Activated T-cell treated with anti-CD3 and anti-CD28 coated beads for 48 hours (primary cell): ENCODE measurements at places on chromosomes 5 and 9.

- no peak for DNase-seq
Observed at GRCh38 chr5:101878190-101878589, 417.9 kb downstream of the SLCO4C1 start.

DNA sequence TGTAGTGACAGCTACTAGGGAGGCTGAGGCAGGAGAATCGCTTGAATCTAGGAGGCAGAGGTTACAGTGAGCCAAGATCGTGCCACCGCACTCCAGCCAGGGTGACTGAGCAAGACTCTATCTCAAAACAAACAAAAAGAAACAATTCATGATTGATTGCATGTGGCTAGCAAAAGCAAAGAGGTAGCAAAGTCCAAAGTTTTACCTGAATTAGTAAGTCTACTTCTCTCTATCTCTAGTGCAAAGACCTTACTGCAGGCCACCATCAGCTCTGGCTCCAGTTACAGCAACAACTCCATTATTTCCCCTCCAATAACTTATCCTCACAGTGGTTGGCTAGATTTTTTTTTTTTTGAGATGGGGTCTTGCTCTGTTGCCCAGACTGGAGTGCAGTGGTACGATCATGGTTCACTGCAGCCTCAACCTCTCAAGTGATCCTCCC is 6.2 kb upstream of the SAR1B start:
- no peak for DNase-seq

GRCh38 chr5:62791059-62791458 is 212.4 kb downstream of the LRRC70 start:
- no peak for DNase-seq

DNA sequence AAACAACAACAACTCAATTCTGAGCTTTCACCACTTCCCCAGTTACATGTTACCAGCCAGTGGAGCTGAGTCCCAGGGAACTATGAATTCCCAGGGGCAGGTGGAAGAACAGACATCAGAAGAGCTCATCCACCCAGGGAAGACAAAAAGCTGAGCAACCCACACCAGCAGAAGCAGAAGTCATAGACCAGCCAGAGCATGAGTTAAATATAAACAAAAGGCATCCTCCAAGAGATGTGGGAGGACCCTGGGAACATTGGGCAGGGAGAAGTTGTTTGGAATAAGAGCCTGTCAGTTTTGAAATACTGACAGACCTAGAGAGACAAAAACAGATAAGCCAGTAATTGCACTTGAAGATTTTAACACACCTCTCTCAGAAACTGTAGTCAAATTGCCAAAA is 102.3 kb upstream of the LMX1B start:
- no peak for DNase-seq

GRCh38 chr5:87787625-87788256 is 375.0 kb upstream of the CCNH start:
- no peak for DNase-seq

GRCh38 chr9:118896324-118897000 is 472.8 kb downstream of the BRINP1 start:
- no peak for DNase-seq

GRCh38 chr9:116975126-116975525 is 288.0 kb downstream of the TRIM32 start:
- DNase-seq = no peak

DNA sequence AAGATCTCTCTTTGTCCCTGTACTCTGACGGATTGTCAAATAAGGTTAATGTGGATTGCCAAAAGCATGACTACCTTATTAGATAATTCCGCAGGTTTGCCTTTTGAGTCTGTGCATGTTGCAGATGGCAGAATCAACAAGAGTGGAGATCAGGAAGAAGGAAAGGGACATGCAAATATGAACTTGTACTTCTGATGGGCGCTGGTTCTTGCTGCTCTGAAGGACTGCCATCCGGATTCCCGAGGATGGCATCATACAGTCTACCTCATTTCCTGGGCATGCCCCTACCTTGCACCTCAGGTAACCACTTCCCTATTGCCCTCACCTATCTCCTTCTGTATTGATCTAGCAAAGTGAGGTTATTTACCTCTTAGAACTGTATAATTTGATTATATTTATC is 504.2 kb downstream of the ACTL7B start:
- DNase-seq = no peak

DNA sequence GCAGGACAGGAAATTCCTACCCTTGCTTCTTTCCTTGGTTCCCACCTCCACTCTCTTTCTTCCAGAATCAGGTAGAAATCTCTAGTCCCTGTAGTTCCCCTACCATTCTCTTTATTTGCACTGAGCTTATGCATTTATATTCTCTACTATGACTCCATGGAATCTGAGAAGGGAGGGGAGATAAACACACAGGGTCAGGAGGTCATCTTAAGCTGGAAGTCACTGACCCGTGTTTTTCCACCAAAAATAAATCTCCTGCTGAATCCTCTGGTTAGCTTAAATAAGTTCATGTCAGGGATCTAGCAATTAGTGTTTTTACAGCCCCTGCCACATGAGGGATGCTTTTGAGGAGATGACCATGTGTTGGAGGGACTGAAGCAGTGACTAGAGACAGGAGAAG is 3.7 kb downstream of the ACTL7B start:
- DNase-seq = no peak

- no peak for DNase-seq
Observed at GRCh38 chr5:15547261-15547839, 47.4 kb downstream of the FBXL7 start.

- no peak for DNase-seq
Observed at GRCh38 chr5:168152660-168153059, 138.8 kb upstream of the WWC1 start.

DNA sequence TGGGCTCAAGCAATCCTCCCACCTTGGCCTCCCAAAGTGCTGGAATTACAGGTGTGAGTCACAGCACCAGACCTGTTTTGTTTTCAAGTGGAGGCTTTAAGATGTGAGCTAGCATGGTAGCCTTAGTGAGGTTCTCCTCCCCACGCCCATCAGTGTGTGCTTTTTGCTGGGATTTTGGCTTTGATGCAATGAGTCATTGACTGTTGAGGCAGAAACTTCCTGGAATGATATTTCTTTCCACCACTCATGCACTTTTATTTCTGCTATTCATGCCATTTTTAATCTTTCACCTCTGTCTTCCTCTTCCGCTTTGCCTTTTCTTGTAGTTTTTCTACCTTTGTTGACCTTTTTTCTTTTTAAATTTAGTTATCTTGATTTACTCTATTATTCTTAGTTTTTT is 4.2 kb upstream of the NFIL3 start:
- no peak for DNase-seq

DNA sequence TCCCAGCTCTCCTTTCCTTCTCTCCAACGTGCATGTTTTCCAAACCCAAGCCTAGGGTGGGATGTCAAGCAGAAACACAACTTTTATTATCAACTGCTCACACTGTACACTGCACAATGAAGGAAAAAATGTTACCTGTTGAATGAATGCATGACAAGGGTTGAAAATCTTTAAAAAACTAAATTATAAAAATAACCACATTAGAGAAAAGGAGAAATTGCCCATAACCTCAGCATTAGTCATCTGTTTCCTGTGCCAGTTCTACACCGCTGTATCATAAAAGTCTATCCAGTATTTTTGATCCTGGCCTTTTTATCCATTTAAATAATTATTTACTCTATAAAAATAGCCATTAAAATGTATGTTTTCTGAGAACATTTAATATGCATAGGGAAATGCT is 101.1 kb downstream of the APBA1 start:
- no peak for DNase-seq

GRCh38 chr9:38339087-38339486 is 53.4 kb upstream of the ALDH1B1 start:
- peak; percentile 1 for DNase-seq

DNA sequence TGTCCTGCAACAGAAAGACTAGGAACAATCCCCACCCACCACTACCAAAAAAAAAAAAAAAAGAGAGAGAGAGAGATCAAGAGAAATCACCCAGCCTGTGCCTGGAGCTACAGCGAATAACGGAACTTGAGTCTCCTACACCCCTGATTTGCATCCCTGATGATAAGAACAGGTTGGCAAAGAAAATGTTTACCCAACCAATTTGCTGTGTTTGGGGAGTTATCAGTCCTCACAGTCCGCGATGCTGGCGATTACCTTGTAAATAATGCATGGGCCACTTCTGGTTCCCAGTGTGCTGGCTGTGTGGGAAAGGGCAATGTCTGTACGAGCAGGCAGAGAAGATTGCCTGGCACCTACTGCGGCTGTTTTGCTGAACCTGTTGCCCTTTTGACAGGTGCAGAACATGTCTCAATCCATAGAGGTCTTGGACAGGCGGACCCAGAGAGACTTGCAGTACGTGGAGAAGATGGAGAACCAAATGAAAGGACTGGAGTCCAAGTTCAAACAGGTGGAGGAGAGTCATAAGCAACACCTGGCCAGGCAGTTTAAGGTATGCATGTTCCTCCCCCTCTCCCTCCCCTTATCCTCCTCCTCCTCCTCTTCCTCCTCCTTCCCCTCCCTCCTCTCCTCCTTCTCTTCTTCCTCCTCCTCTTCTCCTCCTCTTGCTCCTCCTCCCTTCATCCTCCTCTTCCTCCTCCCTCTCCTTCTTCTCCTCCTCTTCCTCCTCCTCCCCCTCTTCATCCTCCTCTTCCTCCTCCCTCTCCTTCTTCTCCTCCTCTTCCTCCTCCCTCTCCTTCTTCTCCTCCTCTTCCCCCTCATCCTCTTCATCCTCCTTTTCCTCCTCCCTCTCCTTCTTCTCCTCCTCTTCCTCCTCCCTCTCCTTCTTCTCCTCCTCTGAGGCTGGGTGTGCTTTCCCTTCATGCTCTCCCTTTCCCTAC is 8.3 kb downstream of the OLFM1 start:
- DNase-seq = no peak

- no peak for DNase-seq
Observed at GRCh38 chr9:90162326-90162725, 480.3 kb downstream of the DIRAS2 start.

GRCh38 chr5:80191991-80192398 is 63.9 kb downstream of the SERINC5 start:
- DNase-seq = no peak

GRCh38 chr5:59922220-59922619 is 28.7 kb upstream of the PDE4D start:
- DNase-seq = no peak

- DNase-seq = no peak
Observed at GRCh38 chr9:114366334-114367128, 21.3 kb downstream of the AKNA start.

DNA sequence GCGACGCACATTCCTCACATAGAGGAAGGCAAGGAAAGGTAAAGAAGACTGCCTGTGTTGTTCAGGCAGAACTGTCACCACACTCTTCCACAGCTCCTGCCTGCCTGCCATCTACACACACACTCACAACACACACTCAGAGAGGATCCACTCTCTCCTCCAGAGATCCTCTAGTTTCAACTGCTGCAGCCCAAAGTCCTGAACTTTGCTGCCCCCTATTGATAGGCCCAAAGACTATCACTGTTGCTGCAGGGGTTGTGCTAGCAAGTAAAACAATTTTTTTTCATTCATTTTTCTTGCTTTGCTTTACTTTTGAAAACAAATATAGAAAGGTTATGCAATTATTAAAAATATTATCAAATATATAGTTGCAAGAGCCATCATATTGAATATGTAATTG is 5.9 kb upstream of the CFAP90 start:
- no peak for DNase-seq

- no peak for DNase-seq
Observed at GRCh38 chr5:167797933-167798332, 493.5 kb upstream of the WWC1 start.

DNA sequence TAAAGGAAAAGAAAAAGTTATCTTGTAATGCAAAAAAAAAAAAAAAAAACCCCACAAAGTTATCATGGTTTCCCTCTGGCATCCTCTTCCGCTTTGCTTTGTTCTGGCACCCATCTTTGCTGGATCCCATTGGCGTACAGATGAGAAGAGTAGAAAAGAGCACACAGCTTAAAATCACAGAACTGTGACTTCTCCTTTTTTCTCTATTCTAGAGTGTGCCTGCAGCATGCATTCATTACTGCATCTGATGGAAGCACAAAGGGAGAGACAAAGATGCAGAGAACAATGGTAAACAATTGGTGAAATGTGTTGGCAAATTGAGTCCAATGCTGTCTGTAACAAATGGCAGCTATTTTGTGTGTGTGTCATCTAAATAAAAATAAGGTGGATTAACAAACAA is 440.8 kb upstream of the PIK3R1 start:
- no peak for DNase-seq

- no peak for DNase-seq
Observed at GRCh38 chr5:14588758-14589543, 7.4 kb downstream of the OTULINL start.

DNA sequence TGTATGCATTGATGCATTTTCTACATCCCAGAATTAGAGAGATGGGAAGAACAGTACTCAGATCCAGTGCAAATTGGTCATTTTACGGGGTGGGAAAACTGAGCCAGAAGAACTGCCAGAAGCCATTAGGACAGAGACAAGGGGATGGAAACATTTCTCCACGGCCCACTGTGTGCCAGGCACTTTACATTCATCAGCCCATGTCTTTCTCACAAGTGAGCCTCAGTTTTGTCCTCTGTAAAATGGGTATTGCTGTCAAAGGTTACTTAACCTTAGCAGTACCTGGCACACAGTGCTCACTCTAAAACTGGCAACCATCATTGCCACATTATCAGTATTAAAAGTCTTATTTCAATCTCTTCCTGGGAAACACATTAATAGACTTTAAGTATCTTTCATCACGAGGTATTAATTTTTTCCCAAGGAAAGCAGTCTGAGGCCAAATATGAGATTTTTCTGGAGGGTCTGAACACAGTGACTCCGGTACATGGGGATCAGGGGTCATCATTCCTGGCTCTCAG is 5.2 kb downstream of the DUSP1 start:
- DNase-seq = no peak

DNA sequence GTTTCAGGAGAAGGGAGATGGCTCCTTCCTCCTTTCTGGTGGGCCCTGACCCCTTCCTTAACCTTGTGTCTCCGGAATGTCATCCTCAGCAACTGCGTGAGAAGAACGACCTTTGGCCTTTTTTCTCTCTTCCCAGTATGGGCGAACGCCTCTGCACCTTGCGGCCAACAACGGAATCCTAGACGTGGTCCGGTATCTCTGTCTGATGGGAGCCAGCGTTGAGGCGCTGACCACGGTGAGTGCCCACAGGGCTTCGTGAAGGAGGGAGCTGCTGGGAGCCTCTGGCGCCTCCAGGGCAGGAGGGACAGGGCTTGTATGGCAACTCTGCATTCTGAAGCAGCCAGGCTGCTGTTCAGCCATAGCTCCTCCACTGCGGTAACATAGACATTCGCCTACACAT is 68.0 kb upstream of the CTSL start:
- DNase-seq = no peak

- no peak for DNase-seq
Observed at GRCh38 chr9:82558855-82559630, 503.9 kb downstream of the RASEF start.

DNA sequence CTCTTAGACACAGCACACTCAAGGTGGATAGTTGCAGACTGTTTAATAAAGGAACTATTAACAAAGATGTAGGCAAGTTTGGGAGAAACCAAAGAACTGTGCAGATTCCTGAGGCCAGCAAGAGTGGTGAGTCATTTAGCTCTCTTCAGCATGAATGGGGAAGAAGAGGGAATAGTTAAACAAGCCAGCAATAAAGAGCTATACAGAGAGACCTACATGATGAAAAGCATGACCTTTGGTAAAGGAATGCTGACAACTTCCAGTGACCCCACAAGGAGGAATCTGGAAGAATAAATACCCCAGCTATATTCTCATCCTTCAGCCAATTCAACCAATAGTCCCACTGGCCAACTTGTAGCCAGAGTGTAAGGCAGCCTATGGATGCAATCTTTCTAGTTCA is 706.0 kb upstream of the GRAMD2B start:
- DNase-seq = no peak

GRCh38 chr9:88746029-88746742 is 211.2 kb downstream of the NXNL2 start:
- no peak for DNase-seq
